ENCODE measurements at places on chromosomes 5 and 9.

- no peak for DNase-seq
Measured at GRCh38 chr9:76490249-76490990, 31.4 kb downstream of the GCNT1 start.

- no peak for DNase-seq
Measured at GRCh38 chr5:14006823-14007520, 62.5 kb upstream of the DNAH5 start.

GRCh38 chr5:38319491-38319890, 61.1 kb downstream of the EGFLAM start:
- no peak for DNase-seq

- DNase-seq: no peak
Measured at GRCh38 chr5:35233601-35234000, 3.3 kb upstream of the PRLR start.

GRCh38 chr9:128540634-128541360, 11.6 kb upstream of the SPTAN1 start:
- no peak for DNase-seq

DNA sequence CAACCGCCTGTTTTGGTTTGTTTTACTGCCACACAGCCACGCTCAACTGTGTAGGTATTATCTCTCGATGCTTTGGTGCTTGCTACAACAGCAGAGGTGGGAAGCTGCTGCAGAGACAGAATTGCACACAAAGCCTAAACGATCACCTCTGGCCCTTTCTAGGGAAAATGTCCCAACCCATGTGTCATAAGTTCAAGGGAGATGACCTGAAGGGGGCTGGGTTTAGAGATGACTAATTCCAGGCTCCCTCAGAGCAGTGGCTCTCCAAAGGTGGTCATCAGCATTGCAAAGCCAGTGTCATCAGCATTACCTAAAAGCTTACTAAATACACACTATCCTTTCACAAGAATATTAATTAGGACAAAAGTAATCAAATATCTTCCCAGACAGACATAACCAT, 10.9 kb downstream of the ZNF622 start:
- no peak for DNase-seq

GRCh38 chr5:949275-949543, 56.5 kb downstream of the TRIP13 start:
- no peak for DNase-seq

GRCh38 chr9:82716821-82717220, 346.1 kb downstream of the RASEF start:
- no peak for DNase-seq

- DNase-seq: no peak
Measured at GRCh38 chr9:36932198-36932597, 101.9 kb downstream of the PAX5 start.

- DNase-seq: no peak
Measured at GRCh38 chr9:92617951-92618510, 51.9 kb downstream of the IPPK start.

DNA sequence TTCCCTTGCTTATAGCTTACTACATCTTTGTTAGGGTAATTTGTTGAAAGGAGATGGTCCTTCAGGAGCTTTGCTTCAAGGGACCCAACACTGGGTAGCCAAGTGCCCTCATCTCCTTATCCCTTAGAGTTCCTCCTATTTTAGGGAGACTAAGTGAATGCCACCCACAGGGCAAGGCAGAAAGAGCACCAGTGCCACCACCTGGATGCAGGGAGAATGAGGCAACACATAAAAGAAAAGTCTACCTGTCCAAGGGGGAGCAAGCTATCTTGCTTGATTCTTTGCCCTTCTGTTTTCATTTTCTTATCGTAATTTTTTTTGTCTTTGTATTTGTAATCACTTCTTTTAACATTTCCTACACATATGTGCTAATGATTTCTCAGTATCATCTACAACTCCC, 205.5 kb downstream of the NPR3 start:
- DNase-seq: no peak

- no peak for DNase-seq
Measured at GRCh38 chr5:14850419-14851049, 21.0 kb downstream of the ANKH start.

DNA sequence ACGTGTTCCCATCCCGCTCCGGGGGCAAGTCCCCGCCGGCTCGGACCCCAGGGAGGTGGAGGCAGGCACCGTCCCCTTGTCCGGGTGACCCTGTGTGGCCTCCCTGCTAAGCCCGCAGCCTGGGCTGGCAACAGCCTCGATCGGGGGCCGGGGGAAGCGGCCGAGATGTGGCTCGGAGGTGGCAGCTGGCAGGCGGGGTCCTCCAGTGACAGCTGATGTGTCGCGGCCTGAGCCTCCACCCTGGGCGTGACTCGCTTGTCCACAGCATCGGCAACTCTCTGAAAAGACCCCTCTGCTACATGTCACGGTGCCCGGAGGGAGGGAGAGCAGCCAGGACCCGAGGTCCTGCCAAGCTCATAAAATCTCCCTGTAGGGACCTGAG, 124.8 kb upstream of the IRX4 start:
- DNase-seq: no peak

GRCh38 chr5:107501965-107502675, 168.6 kb downstream of the EFNA5 start:
- DNase-seq: no peak

GRCh38 chr9:111720174-111720573, 58.8 kb downstream of the GNG10 start:
- DNase-seq: no peak

GRCh38 chr9:116484492-116485061, 202.5 kb upstream of the TRIM32 start:
- DNase-seq: no peak

- no peak for DNase-seq
Measured at GRCh38 chr9:136754059-136754572, 3.9 kb downstream of the LCN8 start.

DNA sequence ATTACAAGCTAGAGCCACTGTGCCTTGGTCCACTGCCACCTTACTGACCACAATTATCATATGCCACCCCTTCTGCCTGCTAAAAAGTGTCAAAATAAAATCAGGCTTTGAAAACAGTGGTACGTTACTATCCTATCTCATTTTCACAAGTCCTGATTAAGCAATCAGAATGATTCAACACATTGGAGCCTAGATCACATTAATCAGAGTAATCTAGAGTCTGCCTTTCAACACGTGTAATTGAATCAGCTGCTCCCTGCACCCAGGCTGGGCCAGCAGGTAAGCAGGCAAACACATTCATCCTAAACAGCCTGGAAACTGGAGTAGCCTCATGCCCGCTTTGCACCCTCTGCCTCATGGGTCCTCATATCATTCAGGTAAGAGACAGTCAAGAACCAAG, 186.2 kb downstream of the DCP2 start:
- DNase-seq: no peak

DNA sequence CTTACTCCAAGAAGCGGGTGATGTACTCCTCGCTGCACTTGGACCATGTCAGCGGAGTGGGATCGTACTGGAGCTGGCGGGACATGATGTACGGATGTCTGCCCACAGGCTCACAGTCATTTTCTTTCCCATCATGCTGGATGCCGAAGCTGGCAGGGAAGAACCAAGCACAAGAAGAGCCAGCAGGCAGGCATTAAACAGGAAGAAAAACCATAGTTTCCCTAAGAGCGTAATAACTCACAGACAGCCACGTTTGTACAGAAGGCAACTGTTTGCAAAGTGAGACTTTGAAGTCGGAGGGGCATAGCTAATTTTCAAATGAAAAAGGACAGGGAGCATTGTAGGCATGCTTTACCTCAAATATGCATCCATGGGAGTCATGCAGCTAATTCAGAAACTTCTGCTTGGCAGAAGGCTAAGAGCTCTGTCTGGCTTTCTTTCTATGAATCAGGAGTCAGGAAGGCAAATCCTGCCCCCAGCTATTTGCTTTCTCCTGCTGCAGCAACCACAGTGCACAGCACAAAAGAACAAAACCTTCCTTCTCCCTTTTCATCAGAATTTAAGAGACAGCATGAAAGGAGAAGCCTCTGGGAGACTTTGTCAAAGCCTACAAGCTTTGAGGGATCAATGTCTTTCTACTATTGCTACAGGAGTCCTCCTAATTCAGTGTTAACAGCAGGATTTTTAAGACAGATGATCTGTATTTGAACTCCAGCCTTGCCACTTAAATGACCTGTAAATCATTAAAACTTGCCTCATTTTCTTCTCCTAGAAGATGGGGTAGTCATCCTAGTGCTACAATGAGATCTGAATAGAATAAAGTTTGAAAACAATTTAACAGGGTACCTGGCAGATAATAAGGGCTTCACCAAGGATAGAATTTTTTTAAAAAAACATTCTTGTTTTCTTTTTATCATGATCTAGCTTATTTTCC, 209.1 kb downstream of the TARS1 start:
- no peak for DNase-seq

GRCh38 chr5:148509893-148510292, 126.1 kb downstream of the FBXO38 start:
- DNase-seq: no peak

GRCh38 chr5:160197341-160198144, 31.8 kb upstream of the FABP6 start:
- DNase-seq: no peak

DNA sequence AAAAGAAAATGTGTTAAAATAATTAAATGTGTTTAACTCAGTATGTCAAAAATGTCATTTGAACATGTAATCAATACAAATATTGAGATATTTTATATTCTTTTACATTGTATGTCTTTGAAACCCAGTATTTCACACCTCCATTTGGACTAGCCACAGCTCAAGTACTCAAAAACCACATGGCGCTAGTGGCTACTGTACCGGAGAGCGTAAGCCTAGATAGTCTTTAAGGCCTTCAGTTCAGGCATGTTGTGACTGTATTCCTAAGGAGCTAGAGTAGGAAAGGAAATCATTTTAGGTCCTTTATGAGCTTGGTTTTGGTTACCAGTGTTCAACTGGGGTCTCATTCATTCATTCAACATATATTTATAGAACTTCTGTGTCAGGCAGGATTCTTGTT, 12.8 kb downstream of the FBXW2 start:
- DNase-seq: no peak

- DNase-seq: no peak
Measured at GRCh38 chr5:138573949-138574670, 1.1 kb downstream of the HSPA9 start.

DNA sequence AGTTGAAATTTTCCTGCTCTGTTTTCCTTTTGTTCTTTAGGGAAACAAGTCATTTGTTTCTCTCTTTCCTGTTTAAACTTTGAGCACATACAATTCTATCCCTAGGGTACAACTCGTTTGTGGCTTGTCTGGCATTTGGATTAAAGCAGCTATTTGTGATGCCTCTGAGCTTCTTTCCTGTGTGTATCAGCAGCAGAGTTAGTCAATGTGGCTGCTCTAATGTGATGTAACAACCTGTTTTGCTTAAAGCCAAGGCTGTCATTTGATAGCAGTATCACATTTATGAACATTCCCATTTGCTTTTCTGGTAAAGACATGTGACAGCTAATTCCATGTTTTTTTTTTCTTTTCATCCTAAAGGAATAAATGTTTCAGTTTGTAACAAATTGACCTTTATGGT, 314.3 kb upstream of the CHD1 start:
- no peak for DNase-seq
